ENCODE measurements at places on chromosomes 3 and 15. TPM values are rescaled to one million over a fixed set of nuclear protein-coding genes. Genes with fewer than 3 reads are reported as not detected.

The MED12L gene
- 2.6 TPM for polyA plus RNA-seq

The THRB gene
- polyA plus RNA-seq: 29.4 TPM

GRCh38 chr3:50525987-50526386 is 22.6 kb upstream of the CACNA2D2 start:
- DNase-seq: peak; percentile 58

- DNase-seq: no peak
Measured at GRCh38 chr15:100740138-100740537, 137.7 kb downstream of the ASB7 start.

GRCh38 chr15:49279521-49280456 is 109.7 kb downstream of the GALK2 start:
- DNase-seq: no peak

GRCh38 chr3:19488939-19489338 is 340.6 kb downstream of the KCNH8 start:
- no peak for DNase-seq

DNA sequence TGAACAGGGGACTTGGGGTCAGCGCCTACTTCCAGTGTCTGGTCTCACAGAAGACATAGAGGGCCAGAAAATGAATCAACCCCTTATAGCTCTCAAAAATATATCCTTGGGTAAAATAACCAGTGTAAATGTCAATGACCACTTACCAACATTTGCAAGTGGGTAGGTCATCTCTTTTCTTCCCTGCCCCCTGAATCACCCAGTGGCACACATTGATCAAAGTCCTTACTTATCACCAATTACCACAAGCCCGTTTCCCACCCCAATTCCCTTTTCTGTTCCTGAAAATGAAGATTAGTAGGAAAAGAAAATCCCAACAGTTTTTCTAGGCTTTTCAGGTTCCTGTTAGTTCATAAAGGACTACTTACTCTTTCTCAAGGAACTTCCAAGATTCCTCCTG is 70.5 kb upstream of the HEG1 start:
- no peak for DNase-seq

Data from renal pelvis (tissue), 12 donors.